Thyroid gland (tissue), 4 donors: ENCODE measurements at places on chromosomes 5 and 9. TPM values are rescaled to one million over a fixed set of nuclear protein-coding genes. Genes with fewer than 3 reads are reported as not detected.

The FAM200C gene
- 7.4 TPM for total RNA-seq

The PCDHGA11 gene
- total RNA-seq = 8.3 TPM

The RACK1 gene
- total RNA-seq = 2,700 TPM

The DMRT2 gene
- not detected for total RNA-seq

The PDE8B gene
- total RNA-seq = 113 TPM

The LIFR gene
- total RNA-seq = 259 TPM

The OR1L4 gene
- total RNA-seq = not detected

The DMRT3 gene
- 5.5 TPM for total RNA-seq

The LRRC70 gene
- 8.0 TPM for total RNA-seq

The LHX3 gene
- total RNA-seq = not detected

The GRAMD2B gene
- 106 TPM for total RNA-seq

The NR6A1 gene
- total RNA-seq = 15.3 TPM

The TTC16 gene
- total RNA-seq = 0.45 TPM

The GLDC gene
- total RNA-seq = 13.1 TPM

GRCh38 chr5:344668-345067 is 23.2 kb downstream of the AHRR start:
- no peaks in the 10 kb centered on the region for H3K27me3 ChIP-seq
- no peak overlapping the region for H3K27ac ChIP-seq
- no peaks in the 10 kb centered on the region for H3K36me3 ChIP-seq
- DNase-seq = no peak
- no peaks in the 10 kb centered on the region for H3K4me1 ChIP-seq
- H3K4me3 ChIP-seq = no peak overlapping the region

GRCh38 chr5:88707216-88707965 is 175.6 kb downstream of the MEF2C start:
- H3K4me3 ChIP-seq = no peak overlapping the region
- H3K36me3 ChIP-seq = no peaks in the 10 kb centered on the region
- no peaks in the 10 kb centered on the region for H3K4me1 ChIP-seq
- no peak overlapping the region for H3K27ac ChIP-seq
- no peak for DNase-seq
- no peaks in the 10 kb centered on the region for H3K27me3 ChIP-seq

GRCh38 chr5:115815006-115815692 is 1.3 kb downstream of the CDO1 start:
- no peaks in the 10 kb centered on the region for H3K36me3 ChIP-seq
- H3K27me3 ChIP-seq = no peaks in the 10 kb centered on the region
- peaks cover 13% of the 10 kb centered on the region for H3K4me1 ChIP-seq
- DNase-seq = no peak

GRCh38 chr5:159058716-159059636 is 40.7 kb downstream of the EBF1 start:
- H3K4me3 ChIP-seq = no peak overlapping the region
- DNase-seq = no peak
- no peaks in the 10 kb centered on the region for H3K27me3 ChIP-seq
- no peaks in the 10 kb centered on the region for H3K36me3 ChIP-seq
- no peaks in the 10 kb centered on the region for H3K4me1 ChIP-seq

GRCh38 chr9:117491491-117491890 is 76.6 kb upstream of the ASTN2 start:
- H3K4me1 ChIP-seq = peaks cover 8% of the 10 kb centered on the region
- DNase-seq = no peak
- H3K36me3 ChIP-seq = no peaks in the 10 kb centered on the region
- H3K27me3 ChIP-seq = no peaks in the 10 kb centered on the region
- no peak overlapping the region for H3K4me3 ChIP-seq

DNA sequence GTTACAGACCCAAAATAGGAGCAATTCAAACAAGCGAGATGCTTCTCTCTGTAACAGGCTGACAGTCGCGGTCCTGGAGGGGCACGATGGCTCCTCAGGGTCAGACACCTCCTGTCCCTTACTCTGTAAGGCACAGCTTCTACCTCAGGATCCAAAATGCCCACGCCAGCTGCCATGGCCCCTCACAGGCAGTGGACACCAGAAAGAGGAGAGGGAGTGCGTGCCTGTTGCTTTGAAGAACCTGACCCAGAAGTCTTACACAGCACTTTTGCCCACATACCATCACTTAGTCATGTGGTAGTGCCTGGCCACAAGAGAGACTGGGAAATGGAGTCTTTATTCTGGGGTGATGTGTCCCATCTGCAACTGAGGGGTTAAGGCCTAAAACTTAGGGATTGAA is 11.6 kb upstream of the ABL1 start:
- H3K4me3 ChIP-seq = no peak overlapping the region
- DNase-seq = no peak
- no peaks in the 10 kb centered on the region for H3K36me3 ChIP-seq
- peak overlapping the region; percentile 88 for H3K27ac ChIP-seq
- no peaks in the 10 kb centered on the region for H3K27me3 ChIP-seq

DNA sequence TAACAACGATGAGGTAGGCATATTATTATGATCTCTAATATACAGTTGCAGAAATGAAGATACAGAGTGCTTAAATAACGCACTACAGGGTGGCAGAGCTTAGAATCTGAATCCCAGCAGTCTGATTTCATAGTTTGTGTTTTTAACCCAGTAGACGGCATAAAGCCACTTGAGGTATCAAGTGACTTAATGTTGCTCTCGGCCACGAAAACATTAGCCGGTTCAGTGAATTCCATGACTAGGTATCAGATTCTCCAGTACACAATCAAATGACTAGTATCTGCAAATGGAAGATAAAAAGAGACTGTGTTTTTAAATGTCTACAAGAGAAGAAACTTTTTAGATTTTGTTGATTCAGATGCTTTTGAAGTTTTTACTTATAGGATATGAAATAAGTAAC is 24.8 kb downstream of the SMC2 start:
- DNase-seq = peak; percentile 57
- H3K4me1 ChIP-seq = peaks cover 9% of the 10 kb centered on the region
- peak overlapping the region; percentile 56 for H3K27ac ChIP-seq
- H3K4me3 ChIP-seq = no peak overlapping the region
- H3K36me3 ChIP-seq = no peaks in the 10 kb centered on the region

DNA sequence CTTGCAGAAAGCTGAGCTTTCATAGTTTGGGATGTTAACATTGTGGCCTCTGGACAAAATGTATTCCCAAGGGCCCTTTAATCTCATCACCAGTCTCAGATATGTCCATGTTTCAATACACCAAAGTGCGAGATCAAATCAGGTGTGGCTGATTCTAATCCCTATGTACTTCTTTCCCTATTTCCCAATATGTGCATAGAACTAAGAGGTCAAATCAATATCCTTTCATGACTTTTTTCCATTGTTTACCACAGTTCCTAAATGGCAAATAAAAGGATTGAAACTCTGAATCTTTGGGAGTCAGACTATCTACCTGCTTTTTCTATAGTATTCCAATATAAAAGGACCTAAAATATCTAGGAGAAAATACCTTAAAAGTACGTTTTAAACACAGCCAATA is 105.0 kb downstream of the FBXO38 start:
- no peak for DNase-seq
- H3K27me3 ChIP-seq = no peaks in the 10 kb centered on the region
- no peak overlapping the region for H3K4me3 ChIP-seq
- H3K4me1 ChIP-seq = no peaks in the 10 kb centered on the region

GRCh38 chr9:38112049-38112448 is 43.0 kb upstream of the SHB start:
- no peak overlapping the region for H3K4me3 ChIP-seq
- H3K36me3 ChIP-seq = no peaks in the 10 kb centered on the region
- DNase-seq = no peak
- H3K27me3 ChIP-seq = no peaks in the 10 kb centered on the region

GRCh38 chr5:136042665-136043121 is 13.9 kb downstream of the TGFBI start:
- no peak for DNase-seq
- no peaks in the 10 kb centered on the region for H3K36me3 ChIP-seq
- H3K27ac ChIP-seq = no peak overlapping the region
- no peak overlapping the region for H3K4me3 ChIP-seq
- peaks cover 29% of the 10 kb centered on the region for H3K4me1 ChIP-seq

DNA sequence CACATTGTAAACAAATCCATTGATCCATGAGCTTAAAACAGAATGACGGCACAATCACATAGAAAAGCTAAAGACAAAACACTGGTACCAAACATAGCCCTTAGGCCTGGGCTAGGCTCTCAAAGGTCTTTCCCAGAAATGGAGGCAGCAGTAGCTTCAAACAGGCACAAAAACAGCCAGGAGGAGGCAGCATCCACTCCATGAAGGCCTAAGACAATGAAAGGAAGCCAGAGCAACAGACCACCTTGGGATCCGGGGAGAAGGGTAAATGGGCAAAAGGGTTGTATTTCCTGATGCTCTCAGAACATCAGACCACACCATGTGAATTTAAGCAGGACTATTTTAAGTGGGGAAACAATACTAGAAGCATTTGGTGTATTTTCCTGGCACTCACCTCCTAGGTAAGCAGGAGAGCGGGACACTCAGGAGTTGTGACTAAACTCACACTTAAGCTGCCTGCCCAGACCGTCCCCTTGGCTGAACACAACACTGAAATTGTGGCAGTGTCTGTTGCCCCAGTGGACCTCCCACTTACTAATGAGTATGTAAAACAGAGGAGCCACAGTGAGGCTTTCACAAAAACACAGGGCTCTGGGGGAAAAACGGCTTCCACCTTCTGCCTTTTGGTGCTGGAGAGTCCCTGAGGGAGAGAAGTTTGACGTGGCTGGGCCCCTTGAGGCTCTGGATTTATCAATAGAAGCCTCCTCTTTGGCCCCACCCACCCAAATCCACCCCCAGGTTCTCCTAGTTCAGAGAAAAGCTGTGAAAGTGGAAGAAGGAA is 11.9 kb downstream of the GNPDA1 start:
- H3K4me3 ChIP-seq = no peak overlapping the region
- peaks cover 21% of the 10 kb centered on the region for H3K36me3 ChIP-seq
- peaks cover 11% of the 10 kb centered on the region for H3K4me1 ChIP-seq
- no peaks in the 10 kb centered on the region for H3K27me3 ChIP-seq

DNA sequence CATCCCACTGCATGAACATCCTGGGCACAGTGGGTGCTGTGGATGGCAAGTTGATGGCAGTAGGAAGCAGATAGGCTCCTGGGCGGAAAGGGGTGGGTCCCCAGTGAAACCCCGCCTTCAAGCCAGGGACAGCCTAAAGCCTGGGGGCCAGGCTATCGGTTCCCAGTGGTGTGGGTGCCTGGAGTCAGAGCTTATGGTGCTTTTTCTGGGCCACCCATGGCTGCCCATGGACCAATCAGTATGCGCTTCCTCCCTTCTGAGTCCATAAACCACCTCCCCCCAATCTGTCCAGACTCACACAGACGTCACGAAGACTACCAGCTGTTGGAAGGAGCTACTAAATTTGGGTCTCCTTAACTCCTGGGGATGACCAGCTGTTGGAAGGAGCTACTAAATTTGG is 17.5 kb upstream of the ECPAS start:
- no peak overlapping the region for H3K4me3 ChIP-seq
- no peaks in the 10 kb centered on the region for H3K27me3 ChIP-seq
- no peak overlapping the region for H3K27ac ChIP-seq
- no peaks in the 10 kb centered on the region for H3K36me3 ChIP-seq
- no peak for DNase-seq

DNA sequence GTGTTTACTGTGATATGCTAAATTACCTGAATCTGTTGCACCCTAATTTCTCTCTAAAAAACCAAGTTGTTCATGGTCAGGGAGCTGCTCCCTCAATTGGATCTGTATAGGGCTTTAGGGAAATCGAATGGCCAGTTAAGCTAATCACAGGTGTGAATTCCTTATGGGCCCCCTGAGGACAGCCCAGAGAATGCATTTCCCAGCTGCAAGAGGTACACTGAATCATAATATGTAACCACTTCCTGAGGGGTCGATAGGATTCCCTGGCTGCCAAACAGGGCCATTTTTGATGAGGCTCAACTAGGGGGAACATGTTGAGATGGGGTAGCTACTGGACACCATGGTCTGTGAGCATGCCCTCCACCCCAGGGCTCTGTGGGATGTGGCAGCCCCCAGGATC is 478.6 kb downstream of the CCDC171 start:
- H3K36me3 ChIP-seq = no peaks in the 10 kb centered on the region
- no peak overlapping the region for H3K4me3 ChIP-seq
- no peaks in the 10 kb centered on the region for H3K27me3 ChIP-seq
- H3K27ac ChIP-seq = no peak overlapping the region
- H3K4me1 ChIP-seq = no peaks in the 10 kb centered on the region

DNA sequence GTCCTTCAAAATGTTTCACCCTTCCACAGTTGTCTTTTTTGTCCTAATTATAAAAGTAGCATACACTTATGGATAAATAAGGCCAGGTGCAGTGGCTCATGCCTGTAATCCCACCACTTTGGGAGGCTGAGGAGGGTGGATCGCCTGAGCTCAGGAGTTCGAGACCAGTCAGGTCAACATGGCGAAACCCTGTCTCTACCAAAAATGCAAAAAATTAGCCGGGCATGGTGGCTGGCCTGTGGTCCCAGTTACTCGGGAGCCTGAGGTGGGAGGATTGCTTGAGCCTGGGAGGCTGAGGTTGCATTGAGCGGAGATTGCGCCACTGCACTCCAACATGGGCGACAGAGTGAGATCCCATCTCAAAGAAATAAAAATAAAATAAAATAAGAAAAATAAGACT is 1.6 kb downstream of the C5orf52 start:
- no peak overlapping the region for H3K4me3 ChIP-seq
- H3K4me1 ChIP-seq = peaks cover 16% of the 10 kb centered on the region

- peaks cover 15% of the 10 kb centered on the region for H3K4me1 ChIP-seq
- H3K27ac ChIP-seq = peak overlapping the region; percentile 66
- peak; percentile 87 for DNase-seq
- no peaks in the 10 kb centered on the region for H3K27me3 ChIP-seq
- no peaks in the 10 kb centered on the region for H3K36me3 ChIP-seq
These were observed 3.5 kb upstream of the EXOSC2 start for GRCh38 chr9:130689937-130690700.

- no peak overlapping the region for H3K4me3 ChIP-seq
- H3K27ac ChIP-seq = no peak overlapping the region
- no peak for DNase-seq
- H3K27me3 ChIP-seq = no peaks in the 10 kb centered on the region
- peaks cover 8% of the 10 kb centered on the region for H3K4me1 ChIP-seq
These were observed 2.8 kb downstream of the CSNK1G3 start for GRCh38 chr5:123514615-123515355.

DNA sequence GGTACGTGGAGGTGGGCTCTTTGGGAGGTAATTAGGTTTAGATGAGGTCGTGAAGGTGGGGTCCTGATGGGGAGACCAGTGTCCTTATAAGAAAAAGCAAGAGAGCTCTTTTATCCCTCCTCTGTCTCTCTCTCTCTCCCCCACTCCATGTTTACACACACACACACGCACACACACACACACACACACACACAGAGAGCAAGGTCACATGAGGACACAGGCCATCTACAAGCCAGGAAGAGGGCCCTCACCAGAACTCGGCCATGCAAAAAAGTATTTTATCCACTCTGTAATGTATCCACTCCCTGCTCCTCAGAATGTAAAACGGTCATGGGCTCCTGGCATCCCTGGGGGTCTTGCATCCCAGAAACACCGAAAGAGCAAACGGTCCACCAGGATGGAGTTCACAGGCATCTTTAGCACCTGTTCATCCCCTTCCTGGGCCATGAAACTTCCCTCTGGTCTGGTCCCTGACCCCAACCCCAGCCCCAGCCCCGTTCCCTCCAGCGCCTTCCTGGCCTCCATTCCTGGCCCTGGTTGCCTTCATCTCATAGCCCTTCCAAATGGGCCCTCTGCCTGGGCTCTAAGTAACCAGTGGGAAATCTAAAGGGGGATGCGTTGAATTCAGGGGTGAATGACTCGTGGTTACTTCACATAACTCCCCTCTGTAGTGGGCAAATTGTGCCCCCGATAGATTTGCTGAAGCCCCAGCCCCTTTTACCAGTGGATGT is 88.8 kb downstream of the NSUN2 start:
- H3K27ac ChIP-seq = no peak overlapping the region
- H3K4me1 ChIP-seq = no peaks in the 10 kb centered on the region
- H3K36me3 ChIP-seq = no peaks in the 10 kb centered on the region
- no peak overlapping the region for H3K4me3 ChIP-seq
